ENCODE measurements at places on chromosomes 1 and 21. TPM values are rescaled to one million over a fixed set of nuclear protein-coding genes. Genes with fewer than 3 reads are reported as not detected.

MMEL1 gene
- polyA plus RNA-seq: 6.2 TPM

SLAMF1 gene
- 0.39 TPM for polyA plus RNA-seq

BTBD19 gene
- 5.6 TPM for polyA plus RNA-seq

GPN2 gene
- 17.6 TPM for polyA plus RNA-seq

LYPD8 gene
- not detected for polyA plus RNA-seq

CYYR1 gene
- polyA plus RNA-seq: 11.7 TPM

ITLN2 gene
- polyA plus RNA-seq: 23.7 TPM

NCSTN gene
- 46.5 TPM for polyA plus RNA-seq

WDR64 gene
- not detected for polyA plus RNA-seq

TFF2 gene
- polyA plus RNA-seq: not detected

TMEM125 gene
- 101 TPM for polyA plus RNA-seq

DNA sequence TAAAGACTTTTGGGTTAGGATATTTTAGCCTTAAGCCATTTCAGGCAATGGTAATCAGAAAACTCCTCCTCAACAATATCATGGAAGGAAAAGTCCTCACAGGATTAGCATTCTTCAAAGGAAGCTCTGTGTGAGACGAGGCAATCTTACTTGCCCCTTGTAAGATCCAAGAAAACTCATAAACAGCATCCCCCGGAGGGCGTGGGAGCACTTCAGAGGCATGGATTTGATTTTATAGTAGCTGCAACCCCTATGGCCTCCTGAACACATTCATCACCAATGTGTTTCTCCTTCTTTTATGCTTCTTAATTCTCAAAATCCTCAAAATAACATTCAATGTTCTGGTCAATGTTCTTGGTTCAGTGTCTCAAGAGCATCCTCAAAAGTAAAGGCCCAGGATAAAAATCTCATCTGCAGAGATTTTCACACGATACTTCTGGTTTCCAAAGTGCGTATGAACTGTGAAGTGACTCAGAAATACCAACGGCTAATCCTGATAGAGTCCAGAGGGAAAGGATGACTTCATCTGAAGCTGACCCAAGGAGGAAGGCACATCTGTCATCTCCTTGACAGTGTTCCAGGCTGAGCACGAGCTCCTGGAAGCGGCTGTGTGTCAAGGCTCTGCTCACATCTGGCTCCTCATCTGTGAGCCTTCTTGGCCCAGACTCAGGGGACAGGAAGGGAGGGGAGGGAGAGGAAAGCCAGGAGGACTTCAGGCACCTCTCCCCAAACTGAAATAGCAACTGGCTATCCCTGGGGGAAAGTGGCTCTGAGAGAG is 49.3 kb upstream of the PSEN2 start:
- peak; percentile 86 for DNase-seq

DNA sequence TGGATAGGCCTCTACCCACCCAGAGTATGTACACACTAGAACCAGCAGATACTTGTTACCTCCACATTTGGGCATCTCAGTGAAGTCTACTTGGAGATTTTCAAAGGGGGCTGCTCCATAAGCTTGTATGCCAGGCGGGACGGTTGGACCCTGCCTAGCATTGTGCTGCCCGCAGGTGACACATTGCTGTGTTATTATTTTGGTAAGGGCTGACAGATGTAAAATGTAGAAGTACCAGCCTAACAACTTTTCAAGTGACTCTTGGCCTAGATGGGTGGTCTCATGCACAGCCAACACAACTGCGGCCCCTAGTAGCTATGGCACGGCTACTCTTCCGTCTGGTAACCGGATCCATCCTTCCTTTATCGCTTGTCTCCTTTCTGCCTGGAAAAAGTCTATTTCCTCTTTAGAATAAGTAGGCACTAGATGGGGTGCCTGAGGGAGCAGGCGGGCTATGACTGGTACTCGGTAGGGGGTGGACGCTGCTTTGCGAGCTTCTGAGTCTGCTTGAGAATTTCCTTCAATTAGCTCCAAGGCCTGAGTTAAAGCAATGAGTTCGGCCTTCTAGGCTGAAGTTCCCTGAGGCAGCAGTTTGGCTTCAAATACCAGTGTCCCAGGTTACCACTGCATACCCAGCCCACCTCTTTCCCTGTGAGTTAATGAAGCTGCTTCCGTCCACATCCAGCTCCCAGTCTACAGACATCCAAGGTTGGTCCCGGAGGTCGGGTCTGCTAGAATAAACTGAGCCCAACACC is 405.3 kb downstream of the TGFB2 start:
- no peak for DNase-seq

- DNase-seq: peak; percentile 67
These were observed 487.7 kb downstream of the TTLL7 start for GRCh38 chr1:83511146-83511726.

- peak; percentile 15 for DNase-seq
These were observed 31.7 kb downstream of the AK5 start for GRCh38 chr1:77313491-77313890.

GRCh38 chr1:150560011-150560438 is 10.8 kb downstream of the ADAMTSL4 start:
- peak; percentile 68 for DNase-seq

DNA sequence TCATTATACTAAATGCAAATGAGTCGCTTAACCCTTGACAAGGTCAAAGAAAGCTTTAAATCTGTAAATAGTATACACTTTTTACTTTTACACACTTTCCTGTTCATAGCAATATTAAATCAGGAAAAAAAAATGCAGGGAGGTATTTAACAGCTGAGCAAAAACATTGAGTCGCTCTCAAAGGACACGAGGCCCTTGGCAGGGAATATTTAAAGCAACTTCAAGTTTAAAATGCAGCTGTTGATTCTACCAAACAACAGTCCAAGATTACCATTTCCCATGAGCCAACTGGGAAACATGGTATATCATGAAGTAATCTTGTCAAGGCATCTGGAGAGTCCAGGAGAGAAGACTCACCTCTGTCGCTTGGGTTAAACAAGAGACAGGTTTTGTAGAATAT is 62.7 kb downstream of the CAPN2 start:
- no peak for DNase-seq

- no peak for DNase-seq
These were observed 482.1 kb upstream of the ADAMTS5 start for GRCh38 chr21:27448960-27449359.

GRCh38 chr1:27760426-27760825 is 12.6 kb upstream of the STX12 start:
- DNase-seq: no peak

DNA sequence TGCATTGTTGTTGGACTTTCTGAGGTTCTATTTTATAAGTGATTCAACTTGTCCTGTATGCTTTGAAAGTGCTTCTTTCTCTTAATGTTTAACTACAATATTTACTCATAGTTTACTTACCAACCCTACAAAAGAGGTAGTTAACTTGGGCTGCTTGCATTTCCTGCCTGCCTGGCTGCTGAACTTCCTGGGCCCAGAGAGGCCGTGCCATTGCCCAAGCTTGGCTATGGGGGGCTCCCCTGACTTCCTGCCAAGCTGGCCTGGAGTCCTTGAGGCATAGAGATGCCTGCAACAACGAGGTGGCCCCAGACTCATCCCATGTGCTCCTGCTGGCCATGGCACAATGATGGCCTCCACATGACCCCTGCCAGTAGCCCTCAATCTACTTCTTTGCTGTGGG is 361.6 kb upstream of the PLD5 start:
- no peak for DNase-seq

DNA sequence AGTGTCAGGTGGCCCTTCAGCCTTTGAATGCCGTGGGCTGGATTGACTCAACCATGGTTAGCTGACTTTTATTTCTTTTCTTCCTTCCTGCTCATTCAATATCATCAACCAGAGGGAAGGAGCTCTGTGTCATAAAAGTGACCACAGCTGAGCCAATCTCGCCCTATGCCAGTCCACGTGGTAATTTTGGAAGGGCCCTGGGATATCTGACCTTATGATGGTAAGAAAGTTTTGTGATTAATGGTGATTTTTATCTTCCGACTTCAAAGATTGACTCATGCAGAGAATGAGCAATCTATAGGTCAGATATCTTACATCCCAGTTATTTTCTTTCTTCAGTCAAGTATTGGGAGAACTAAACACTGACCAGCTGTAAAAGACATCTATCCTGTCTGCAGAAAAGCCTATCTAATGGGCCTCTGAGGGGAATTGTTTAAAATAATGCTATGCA is 170.3 kb downstream of the ZC3H11B start:
- peak; percentile 81 for DNase-seq

- peak; percentile 30 for DNase-seq
These were observed 813.4 kb downstream of the ADGRL2 start for GRCh38 chr1:82614090-82614489.

DNA sequence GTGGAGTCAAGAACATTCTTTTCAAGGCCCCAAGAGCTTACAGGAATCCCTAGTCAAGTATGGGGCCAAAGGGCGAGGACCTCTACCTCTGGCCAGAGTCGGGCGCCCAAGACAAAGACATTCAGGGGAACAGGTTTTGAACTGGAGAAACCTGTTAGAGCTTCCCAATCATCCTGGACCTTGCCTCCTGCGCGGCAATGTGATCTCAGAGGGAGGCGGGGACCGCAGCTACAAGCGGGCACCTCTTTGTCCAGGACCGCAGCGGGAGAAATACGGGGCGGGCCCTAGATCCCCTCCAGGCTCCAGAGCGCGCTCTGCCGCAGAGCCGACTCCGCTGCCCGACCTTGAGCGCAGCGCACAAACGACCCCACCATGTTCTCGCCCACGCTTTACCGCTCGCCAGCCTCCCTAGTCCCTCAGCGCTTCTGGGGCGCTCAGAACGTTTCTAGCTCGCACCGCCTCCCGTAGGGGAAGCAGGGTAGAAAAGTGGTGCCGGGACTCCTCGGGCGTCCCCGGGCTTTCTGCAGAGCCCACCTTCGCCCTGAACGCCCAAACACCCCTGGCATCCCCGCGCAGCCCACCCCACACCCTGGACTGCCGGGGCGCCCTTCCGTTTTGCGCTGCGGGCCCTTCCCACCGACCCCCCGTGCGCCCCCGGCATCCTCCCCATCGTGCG is 28.1 kb downstream of the RABIF start:
- peak; percentile 80 for DNase-seq

DNA sequence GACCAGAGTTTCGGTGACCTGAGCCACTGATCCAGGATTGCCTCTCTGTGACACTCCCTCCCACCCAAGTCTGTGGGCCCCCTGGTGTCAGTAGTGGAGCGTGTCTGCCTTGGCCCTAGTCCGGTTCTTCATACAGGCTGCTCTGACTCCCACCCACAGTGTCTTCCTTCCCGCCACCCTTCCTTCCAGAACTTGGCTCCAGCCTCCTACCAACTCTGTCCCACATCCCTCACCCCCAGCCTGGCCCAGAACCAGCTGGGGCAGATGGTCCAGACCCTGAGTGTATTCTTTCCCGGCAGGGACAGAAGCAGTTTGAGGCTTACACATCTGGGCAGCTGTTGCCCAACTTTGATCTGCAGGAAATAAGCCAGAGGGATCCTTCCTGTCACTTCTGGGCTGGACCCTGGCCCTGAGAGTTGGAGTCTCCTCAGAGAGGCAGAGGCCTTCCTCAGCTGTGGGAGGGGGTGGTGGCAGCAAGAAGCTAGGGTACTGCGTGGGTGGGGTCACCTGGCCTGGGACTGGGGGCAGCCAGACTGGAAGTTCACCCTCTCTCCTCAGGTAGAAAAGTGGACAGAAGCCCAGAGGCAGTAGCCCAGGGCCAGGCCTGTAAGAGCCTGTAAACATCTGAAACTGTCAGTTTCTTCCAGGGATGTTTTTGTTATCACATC is 43.1 kb upstream of the EPS8L3 start:
- DNase-seq: peak; percentile 72

- DNase-seq: no peak
These were observed 7.8 kb upstream of the ARTN start for GRCh38 chr1:43925846-43926245.

- DNase-seq: no peak
These were observed 125.2 kb upstream of the KCNJ6 start for GRCh38 chr21:38041493-38041892.

DNA sequence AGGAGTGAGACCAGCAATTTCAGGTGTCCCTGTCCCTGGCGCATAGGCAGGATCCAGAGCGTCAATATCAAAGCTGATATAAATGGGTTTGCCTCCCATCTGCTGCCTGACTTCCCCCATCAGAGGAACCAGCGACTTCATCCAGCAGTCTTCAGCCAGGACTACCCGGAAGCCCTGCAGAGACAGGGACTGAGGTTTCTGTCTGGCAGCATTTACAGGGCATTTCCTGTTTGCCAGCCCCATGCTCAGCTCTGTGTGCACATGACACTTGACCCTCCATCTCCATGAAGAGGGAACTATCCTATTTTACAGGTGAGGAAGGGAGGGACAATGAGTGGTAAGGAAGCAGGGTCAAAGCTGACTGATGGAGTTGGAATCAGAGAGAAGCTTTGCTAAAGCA is 7.2 kb downstream of the AGMAT start:
- DNase-seq: no peak

GRCh38 chr21:42252778-42253340 is 33.9 kb downstream of the ABCG1 start:
- DNase-seq: no peak

GRCh38 chr1:5739561-5740078 is 252.6 kb downstream of the NPHP4 start:
- DNase-seq: no peak

GRCh38 chr1:116278541-116278866 is 94.5 kb upstream of the ATP1A1 start:
- no peak for DNase-seq

- peak; percentile 37 for DNase-seq
These were observed 148.1 kb upstream of the USP24 start for GRCh38 chr1:55363268-55363667.

- DNase-seq: no peak
These were observed 231.1 kb upstream of the SGIP1 start for GRCh38 chr1:66302815-66303214.

- DNase-seq: peak; percentile 58
These were observed 9.6 kb downstream of the CAMK2N1 start for GRCh38 chr1:20476265-20477038.

DNA sequence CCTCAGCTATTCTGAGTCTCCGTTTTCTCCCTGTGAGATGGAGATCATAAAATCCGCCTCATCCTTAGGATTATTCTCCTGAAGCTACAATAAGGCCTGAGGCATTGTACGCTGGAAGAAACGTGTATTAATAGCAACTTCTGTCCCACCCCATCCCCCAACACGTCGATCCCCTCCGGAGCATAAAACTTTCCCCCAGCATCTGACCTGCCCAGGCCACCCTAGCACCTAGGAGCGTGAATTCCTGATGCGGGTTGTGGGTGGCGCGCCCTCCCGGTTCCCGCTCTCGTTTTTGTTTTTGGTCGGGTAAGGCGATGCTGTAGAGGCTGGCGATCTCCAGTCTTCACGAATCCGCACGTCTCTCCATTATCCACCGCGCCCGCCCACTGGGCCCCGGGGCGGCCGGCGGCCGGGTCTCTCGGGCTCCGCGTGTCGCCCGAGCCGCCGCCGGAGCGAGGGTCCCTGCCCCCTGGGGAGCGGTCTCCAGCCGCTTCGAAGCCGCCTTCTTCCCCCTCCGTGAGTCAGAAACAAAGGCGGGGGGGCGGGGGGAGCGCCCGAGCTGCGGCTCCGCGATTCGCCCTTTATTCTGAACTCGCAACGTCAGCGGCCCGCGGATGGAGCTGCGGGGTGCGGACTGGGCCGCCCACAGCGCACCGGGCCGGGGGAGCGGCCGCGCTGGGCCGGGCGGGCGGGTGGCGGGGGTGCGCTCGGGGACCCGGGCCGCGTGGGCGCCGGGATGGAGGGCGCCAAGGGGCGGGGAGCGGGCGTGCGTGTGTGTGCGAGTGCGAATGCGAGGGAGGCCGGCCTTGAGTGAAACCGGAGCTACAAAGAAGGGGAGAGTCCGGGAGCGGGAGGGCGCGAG is at the start of gene PLEKHO1:
TSS of gene PLEKHO1 (plus strand) at position 646 of the 862 bp plus-strand sequence. CDS start 342 bp downstream, outside the sequence.
- DNase-seq: peak; percentile 90

GRCh38 chr1:198597690-198598430 is 41.0 kb upstream of the PTPRC start:
- DNase-seq: no peak

All from lung (tissue), 17 donors.